ENCODE measurements at places on chromosomes 12 and 14.

DNA sequence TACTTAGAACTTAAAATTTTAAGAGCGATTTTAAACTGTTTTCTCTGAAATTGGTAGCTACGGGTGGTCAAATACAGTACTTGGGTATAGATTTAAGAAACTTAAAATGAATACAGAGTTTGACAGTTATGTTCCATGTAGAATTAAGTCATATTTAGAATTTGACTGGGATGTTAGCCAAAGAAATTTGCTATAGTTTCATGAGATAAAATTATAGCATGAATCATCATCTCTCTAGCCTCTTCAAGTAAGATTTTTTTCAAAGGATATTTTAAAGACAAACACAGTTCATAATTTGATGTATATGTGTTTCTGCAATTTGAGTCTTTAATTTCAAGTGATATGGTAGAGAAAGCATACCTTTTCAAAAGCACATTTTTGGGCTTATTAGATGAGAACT, 41.0 kb downstream of the ZCRB1 start:
- DNase-seq, result no peak

DNA sequence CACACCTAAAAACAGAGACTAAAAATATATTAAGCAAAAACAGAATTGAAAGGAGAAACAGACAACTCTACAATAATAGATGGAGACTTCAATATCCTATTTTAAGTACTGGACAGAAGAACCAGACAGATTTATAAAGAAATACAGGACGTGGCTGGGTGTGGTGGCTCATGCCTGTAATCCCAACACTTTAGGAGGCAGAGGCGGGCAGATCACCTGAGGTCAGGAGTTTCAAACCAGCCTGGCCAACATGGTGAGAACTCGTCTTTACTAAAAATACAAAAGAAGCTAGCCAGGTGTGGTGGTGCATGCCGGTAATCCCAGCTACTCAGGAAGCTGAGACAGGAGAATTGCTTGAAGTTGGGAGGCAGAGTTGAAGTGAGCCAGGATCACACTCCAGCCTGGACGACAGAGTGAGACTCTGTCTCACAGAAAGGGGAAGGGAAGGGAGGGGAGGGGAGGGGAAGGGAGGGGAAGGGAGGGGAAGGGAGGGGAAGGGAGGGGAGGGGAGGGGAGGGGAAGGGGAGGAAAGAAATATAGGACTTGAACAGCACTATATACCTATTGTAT, 53.0 kb downstream of the CDK17 start:
- DNase-seq, result no peak

GRCh38 chr14:79487632-79488031, 723.7 kb downstream of the DIO2 start:
- no peak for DNase-seq

GRCh38 chr14:53019406-53019805, 68.6 kb upstream of the FERMT2 start:
- DNase-seq, result no peak

DNA sequence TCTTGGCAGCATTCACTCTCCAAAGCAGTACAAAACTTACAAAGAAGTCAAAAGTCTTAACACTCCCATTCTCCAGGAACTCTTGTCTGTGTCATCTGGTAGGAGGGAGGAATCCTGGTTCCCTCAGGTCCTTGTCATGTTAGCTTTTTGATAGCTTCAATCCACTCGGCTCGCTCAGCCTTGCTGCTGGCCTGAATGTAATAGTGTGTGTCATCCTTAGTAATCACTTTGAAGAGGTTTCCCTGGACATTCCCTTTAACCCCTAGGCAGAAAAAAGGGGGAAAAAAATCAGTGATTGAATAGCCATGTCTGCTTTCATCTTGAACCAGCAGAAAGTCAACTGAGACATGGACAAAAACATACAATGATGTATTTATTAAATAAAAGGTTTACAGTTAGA, 24.8 kb downstream of the PLEK2 start:
- DNase-seq, result no peak

- DNase-seq, result no peak
Observed at GRCh38 chr12:44246482-44247105, 410.7 kb downstream of the TMEM117 start.
